ENCODE measurements at places on chromosomes 5 and 9. TPM values are rescaled to one million over a fixed set of nuclear protein-coding genes. Genes with fewer than 3 reads are reported as not detected.

DNA sequence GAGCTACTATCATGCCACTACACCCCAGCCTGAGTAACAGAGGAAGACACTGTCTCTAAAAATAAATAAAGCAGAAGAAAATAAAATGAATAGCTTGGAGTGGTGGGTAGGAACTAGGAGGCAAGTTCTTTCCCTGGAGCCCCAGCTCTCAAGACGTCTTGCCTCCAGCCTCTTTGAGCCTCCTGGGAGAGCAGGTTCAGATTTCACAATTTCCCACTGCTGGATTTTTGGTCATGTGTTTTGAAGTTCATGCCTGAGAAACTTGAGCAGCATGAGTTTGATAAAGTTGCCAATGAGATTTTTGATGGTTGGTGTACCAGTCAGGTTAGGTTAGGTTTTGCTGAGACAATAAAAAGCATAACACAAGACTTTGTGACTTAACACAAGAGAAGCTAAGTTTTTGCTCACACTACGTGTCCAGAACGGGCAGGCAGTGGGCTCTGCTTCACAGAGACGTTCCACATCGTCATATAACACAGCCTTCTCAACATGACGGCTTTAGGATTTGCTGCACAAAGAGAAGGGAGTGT lies 4.1 kb upstream of the CCDC69 start:
- H3K4me3 ChIP-seq: no peak overlapping the region
- H3K4me1 ChIP-seq: no peaks in the 10 kb centered on the region
- DNase-seq: no peak
- H3K36me3 ChIP-seq: no peaks in the 10 kb centered on the region
- peaks cover 25% of the 10 kb centered on the region for H3K27me3 ChIP-seq

CLIC3 gene
- 0.28 TPM for total RNA-seq

LHX3 gene
- not detected for total RNA-seq

DNA sequence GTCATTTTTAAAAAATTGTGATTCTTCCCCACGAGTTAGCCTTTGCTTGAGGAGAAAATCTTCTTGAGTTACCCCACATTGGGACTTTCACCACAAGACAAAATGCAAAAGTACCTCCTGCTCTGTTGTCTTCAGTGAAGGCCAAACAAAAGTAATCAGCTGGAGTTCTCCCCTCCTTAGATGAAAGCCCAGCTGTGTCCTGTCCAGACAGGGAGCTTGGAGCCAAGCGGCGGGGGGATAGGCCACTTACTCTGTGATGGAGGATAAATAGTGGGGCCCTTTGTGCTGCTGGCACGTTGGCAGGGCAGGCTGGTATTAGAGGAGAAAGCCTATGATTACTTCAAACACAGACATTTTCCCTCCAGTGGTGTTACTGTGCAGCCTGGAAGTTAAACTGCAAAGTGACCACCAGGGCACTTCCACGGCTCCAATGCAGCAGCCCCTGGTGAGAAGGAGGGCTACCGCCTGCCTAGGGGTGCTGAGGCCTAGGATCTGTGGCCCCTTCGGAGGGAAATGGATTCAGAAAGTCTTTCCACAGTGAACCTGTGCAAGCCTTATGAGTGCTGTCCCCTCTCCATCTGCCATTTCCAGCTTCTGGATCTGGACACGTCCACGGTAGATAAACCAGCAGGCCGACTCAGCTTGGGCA lies 155.0 kb downstream of the TMEM167A start:
- no peak overlapping the region for H3K4me3 ChIP-seq
- no peak overlapping the region for H3K27ac ChIP-seq
- no peak for DNase-seq
- H3K36me3 ChIP-seq: no peaks in the 10 kb centered on the region
- peaks cover 6% of the 10 kb centered on the region for H3K27me3 ChIP-seq

DNA sequence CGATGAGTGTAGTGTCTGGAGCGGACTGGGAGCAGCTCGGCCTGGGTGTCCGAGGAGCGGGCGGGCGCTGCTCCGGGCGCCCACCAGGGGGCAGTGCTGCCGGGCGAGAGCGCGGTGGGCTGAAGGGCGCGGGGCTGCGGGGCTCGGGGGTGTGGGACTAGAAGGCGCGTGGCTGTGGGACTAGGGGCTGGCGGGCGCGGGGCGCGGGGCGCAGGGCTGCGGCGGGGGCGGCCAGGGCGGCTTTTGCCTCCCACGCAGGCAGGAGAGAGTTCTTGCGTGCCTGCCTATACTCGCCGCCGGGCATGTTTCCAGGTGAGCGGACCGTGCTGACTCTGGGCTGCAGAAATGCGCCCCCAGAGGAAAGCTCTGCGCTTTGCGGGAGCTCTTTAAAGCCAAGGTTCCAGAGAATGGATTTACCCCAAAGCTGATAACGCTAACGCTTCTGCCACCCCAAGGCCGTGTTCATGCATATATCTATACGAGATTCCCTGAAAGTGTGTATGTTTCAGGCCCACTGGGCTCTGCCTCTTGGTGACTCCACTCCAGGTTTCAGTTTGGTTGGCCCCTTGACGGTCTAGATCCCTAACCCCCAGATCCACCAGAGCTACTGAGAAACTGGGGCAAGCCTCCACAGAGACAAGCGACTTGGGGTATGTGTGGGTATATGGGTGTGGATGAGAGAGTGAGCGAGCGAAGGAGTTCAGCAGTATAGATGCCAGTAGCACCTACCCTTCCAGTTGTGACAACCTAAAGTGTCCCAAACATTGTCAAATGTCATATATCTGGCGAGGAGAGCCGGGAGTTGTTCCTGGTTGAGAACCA lies 56.2 kb downstream of the ACER2 start:
- 0 out of 2 replicates have a peak, but pooled peaks cover 2% of the 10 kb centered on the region for H3K4me1 ChIP-seq
- peaks cover 8% of the 10 kb centered on the region for H3K27me3 ChIP-seq
- peak overlapping the region; percentile 21 for H3K4me3 ChIP-seq
- H3K27ac ChIP-seq: no peak overlapping the region
- peak; percentile 81 for DNase-seq

CXCL14 gene
- under 0.01 TPM for total RNA-seq

SLC27A4 gene
- 9.7 TPM for total RNA-seq

- no peaks in the 10 kb centered on the region for H3K4me1 ChIP-seq
- no peak overlapping the region for H3K27ac ChIP-seq
- no peaks in the 10 kb centered on the region for H3K36me3 ChIP-seq
Observed at GRCh38 chr5:54186912-54187445, 123.4 kb downstream of the ARL15 start.

GRCh38 chr9:35051069-35051967 lies 21.1 kb downstream of the VCP start:
- no peak overlapping the region for H3K4me3 ChIP-seq
- H3K4me1 ChIP-seq: no peaks in the 10 kb centered on the region
- H3K27me3 ChIP-seq: no peaks in the 10 kb centered on the region
- no peak overlapping the region for H3K27ac ChIP-seq
- DNase-seq: peak; percentile 57
